Breast epithelium (tissue), 4 donors: ENCODE measurements at places on chromosomes 1 and 21. TPM values are rescaled to one million over a fixed set of nuclear protein-coding genes. Genes with fewer than 3 reads are reported as not detected.

- H3K27me3 ChIP-seq: no peaks in the 10 kb centered on the region
- no peak within 1 kb of the TSS for H3K4me3 ChIP-seq
- no peaks in the 10 kb centered on the region for H3K36me3 ChIP-seq
These were observed at the start of gene SLC26A9 for GRCh38 chr1:205943245-205943644. Gene SLC26A9 (minus strand): TSS chr1:205943456. CDS start chr1:205935820, 7,636 bp downstream.

ARHGEF10L gene
- 36.7 TPM for total RNA-seq

ALPL gene
- 98.0 TPM for total RNA-seq

GRCh38 chr1:51000651-51001050 lies 30.6 kb downstream of the CDKN2C start:
- DNase-seq: no peak
- H3K4me3 ChIP-seq: no peak overlapping the region
- H3K27me3 ChIP-seq: no peaks in the 10 kb centered on the region
- no peaks in the 10 kb centered on the region for H3K36me3 ChIP-seq

LCE2C gene
- total RNA-seq: not detected

DNA sequence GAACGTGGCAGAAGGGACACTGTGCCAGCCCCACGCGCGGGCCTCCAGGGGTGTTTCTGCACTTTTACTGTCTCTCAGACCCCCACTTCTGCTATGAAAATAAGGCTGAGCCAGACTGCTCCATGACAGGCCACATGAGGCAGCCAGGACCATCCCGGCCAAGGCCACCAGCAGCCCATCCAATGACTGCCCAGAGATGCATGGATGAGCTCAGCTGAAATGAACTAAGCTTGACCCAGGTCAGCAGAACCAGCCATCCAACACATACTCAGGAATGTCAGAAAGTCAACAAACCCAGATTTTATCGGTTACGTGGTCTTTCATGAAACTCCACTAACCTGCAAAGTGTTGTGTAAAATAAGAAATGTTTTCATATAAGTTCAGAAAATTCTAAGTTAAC lies 51.2 kb downstream of the CCDC185 start:
- H3K27ac ChIP-seq: no peak overlapping the region
- no peaks in the 10 kb centered on the region for H3K36me3 ChIP-seq
- no peak overlapping the region for H3K4me3 ChIP-seq
- no peak for DNase-seq

- H3K27me3 ChIP-seq: no peaks in the 10 kb centered on the region
- H3K4me1 ChIP-seq: peaks cover 2% of the 10 kb centered on the region
- no peak overlapping the region for H3K27ac ChIP-seq
- no peaks in the 10 kb centered on the region for H3K36me3 ChIP-seq
These were observed 63.2 kb upstream of the EPS8L3 start for GRCh38 chr1:109826930-109827349.

PCP4L1 gene
- total RNA-seq: 0.73 TPM

DNA sequence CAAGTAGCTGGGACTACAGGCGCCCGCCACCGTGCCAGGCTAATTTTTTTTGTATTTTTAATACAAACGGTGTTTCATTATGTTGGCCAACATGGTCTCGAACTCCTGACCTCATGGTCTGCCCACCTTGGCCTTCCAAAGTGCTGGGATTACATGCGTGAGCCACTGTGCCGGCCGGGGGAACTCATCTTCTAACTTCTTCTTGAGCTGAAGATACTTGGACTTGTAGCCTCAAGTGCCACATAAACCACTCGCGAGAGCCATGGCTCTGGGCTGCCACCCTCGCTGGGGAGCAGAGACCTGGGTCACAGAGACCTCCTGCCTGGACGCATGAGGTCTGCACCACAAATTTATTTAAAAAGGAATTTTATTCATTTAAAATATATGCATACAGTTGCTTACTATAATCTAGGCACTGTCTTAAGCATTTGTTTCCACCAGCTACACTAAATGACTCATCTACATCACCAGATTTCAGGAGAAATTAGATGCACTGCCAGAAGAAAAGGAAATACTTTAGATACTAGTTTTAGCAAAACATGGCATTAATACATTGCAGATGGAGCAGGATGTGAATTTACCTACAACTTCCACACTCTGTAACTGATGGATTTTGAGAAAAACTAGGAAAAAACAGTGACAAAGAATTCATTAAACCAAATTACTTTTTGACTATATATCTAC lies 29.9 kb upstream of the PUM1 start:
- no peak for DNase-seq
- H3K27me3 ChIP-seq: no peaks in the 10 kb centered on the region
- H3K27ac ChIP-seq: no peak overlapping the region
- H3K36me3 ChIP-seq: no peaks in the 10 kb centered on the region
- H3K4me3 ChIP-seq: no peak overlapping the region

GRCh38 chr1:61245696-61246400 lies 163.5 kb downstream of the NFIA start:
- H3K4me1 ChIP-seq: no peaks in the 10 kb centered on the region
- H3K27me3 ChIP-seq: no peaks in the 10 kb centered on the region
- no peaks in the 10 kb centered on the region for H3K36me3 ChIP-seq
- DNase-seq: no peak
- H3K4me3 ChIP-seq: no peak overlapping the region
- no peak overlapping the region for H3K27ac ChIP-seq

GRCh38 chr1:53309802-53310201 lies 18.1 kb downstream of the LRP8 start:
- no peaks in the 10 kb centered on the region for H3K27me3 ChIP-seq
- no peaks in the 10 kb centered on the region for H3K4me1 ChIP-seq
- DNase-seq: no peak

DOP1B gene
- 21.4 TPM for total RNA-seq

GRCh38 chr1:29519788-29520110 lies 283.4 kb downstream of the PTPRU start:
- no peak overlapping the region for H3K27ac ChIP-seq
- no peaks in the 10 kb centered on the region for H3K36me3 ChIP-seq

GPA33 gene
- total RNA-seq: 0.15 TPM

ADIPOR1 gene
- total RNA-seq: 87.5 TPM
